Panc1 (cell line): ENCODE measurements at places on chromosomes 13 and 19. TPM values are rescaled to one million over a fixed set of nuclear protein-coding genes. Genes with fewer than 3 reads are reported as not detected.

Gene GZMM
- 0.69 TPM for total RNA-seq

Gene TICAM1
- 12.2 TPM for total RNA-seq

Gene EHD2
- total RNA-seq = 41.8 TPM

Gene PTPRS
- 85.4 TPM for total RNA-seq

Gene SGCG
- not detected for total RNA-seq

GRCh38 chr19:48292798-48293197 lies 22.9 kb downstream of the ZNF114 start:
- DNase-seq = no peak

GRCh38 chr13:43924549-43925245 lies 45.0 kb downstream of the LACC1 start:
- no peak for DNase-seq

DNA sequence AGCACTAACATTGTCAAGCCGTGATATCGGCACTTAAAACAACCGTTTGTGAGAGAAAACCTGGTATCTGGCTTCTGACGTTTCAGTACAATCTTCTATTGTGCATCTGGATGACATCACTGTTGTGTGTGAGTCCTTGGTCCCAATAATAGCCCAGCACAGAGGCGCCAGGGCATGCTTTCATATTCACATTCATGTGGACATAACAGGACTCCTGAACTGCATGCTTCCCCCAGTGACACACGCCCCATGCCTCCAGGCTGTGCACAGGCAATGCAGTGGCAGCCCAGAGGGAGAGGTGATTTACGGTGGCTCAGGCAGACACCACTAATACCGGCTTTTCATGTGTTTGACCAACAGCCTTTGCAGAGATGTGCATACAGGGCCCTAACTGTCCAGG lies 58.1 kb downstream of the MRPL57 start:
- no peak for DNase-seq

DNA sequence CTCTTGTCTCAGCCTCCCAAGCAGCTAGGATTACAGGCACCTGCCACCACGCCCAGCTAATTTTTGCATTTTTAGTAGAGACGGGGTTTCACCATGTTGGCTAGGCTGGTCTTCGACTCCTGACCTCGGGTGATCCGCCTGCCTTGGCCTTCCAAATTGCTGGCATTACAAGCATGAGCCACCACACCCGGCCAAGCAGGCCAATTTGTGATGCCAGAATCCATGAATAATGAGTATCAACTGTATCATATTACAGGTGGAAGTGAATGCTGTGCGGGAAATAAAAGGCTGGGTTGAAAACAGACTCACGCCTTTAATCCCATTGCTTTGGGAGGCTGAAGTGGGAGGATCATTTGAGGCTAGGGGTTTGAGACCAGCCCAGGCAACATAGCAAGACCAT lies 3.6 kb upstream of the NFILZ start:
- DNase-seq = no peak

DNA sequence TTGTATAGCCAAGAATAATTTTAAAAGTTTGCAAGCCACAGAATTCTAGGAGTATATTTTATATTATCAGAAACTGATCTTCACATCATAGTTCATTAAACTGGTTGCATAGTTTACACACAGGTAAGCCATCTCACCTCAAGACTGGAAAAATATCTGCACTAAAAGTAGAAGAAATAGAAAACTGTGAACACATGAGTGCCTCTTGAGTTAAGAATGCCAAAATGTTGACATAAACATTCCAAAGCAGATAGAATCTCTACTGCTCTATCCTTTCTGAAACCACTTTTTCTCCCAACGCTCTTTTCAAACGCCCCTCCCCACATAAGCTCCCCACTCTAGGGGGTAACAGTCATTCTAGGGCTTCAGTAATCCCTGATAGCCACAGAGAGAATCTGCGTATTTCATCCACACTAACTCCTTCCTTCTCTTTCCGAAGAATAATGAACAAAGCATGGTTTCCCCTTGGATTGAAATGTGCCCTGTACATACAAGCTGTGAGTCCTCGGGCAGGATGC lies 201.5 kb downstream of the IRS2 start:
- DNase-seq = no peak

GRCh38 chr19:29266001-29266400 lies 53.0 kb upstream of the UQCRFS1 start:
- no peak for DNase-seq

- DNase-seq = no peak
Measured at GRCh38 chr13:107284173-107284572, 716.2 kb upstream of the ARGLU1 start.

- DNase-seq = no peak
Measured at GRCh38 chr19:1058112-1058511, 8.9 kb upstream of the ARHGAP45 start.
